ENCODE measurements at places on chromosomes 5 and 9.

- peaks cover 4% of the 10 kb centered on the region for H3K4me1 ChIP-seq
- H3K27ac ChIP-seq, result no peak overlapping the region
- DNase-seq, result no peak
- H3K27me3 ChIP-seq, result peaks cover 8% of the 10 kb centered on the region
- H3K36me3 ChIP-seq, result no peaks in the 10 kb centered on the region
Measured at GRCh38 chr9:86983249-86983619, 35.9 kb upstream of the GAS1 start.

DNA sequence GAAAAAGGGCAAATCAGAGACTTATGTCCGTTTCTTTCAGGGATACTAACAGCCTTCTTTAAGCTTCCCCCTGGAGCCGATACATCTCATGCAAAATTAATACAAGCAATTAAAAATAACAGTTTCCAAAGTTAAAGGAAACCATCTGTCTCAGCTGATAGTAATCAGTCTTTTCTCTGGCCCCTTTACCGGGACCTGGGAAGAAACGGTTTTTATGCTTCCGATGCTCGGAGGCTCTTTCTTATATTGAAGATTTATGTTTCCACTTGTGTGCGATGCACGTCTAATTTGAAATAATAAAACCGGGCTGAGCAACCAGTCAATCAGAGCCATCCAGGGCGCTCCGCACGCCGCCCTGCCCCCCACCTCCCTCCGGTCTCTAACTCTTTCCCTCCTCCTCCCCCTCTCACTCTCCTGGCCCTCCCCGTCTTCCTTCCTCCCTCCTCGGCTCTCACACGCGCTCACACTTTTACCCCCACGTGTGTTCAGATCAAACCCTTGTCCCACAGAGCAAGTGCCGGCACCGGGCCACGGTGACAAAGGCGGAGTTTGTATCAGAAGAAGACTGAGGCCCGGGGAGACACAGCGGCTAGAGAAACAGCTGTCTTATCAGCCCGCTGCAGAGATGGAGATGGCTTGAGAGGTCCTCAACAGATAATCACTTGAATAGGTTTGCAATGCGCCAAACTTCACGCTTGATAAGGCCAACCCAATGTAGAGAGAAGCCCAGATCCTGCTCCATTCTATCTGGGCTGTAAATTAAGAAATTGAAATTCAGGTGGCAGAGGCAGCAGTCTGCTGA is 5.1 kb upstream of the ELAVL2 start:
- H3K4me1 ChIP-seq, result peaks cover 5% of the 10 kb centered on the region
- H3K27me3 ChIP-seq, result peaks cover 54% of the 10 kb centered on the region
- H3K4me3 ChIP-seq, result no peak overlapping the region
- no peaks in the 10 kb centered on the region for H3K36me3 ChIP-seq

DNA sequence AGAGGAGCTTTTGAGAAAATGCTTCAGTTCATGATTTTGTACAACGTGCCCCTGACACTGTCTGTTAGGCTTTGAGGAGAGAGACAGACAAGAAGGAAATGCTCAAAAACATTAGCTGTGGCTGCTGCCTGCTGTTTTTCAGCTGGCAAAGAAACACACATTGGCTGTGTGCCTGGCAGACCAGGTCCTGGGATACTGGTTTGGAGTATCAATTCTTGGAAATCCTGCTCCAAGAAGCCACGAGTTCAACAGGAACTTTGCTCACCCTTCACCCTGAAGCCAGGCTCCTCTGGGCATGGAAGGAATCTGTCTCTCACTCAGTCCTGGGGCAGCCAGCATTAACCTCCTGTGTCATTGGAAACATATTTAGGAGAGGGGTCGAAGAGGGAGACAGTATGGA is 245.5 kb downstream of the AUH start:
- H3K36me3 ChIP-seq, result no peaks in the 10 kb centered on the region
- H3K27ac ChIP-seq, result no peak overlapping the region
- no peaks in the 10 kb centered on the region for H3K27me3 ChIP-seq
- no peak for DNase-seq

GRCh38 chr5:143105216-143105905 is 298.1 kb downstream of the NR3C1 start:
- no peaks in the 10 kb centered on the region for H3K27me3 ChIP-seq
- no peak overlapping the region for H3K27ac ChIP-seq
- no peaks in the 10 kb centered on the region for H3K36me3 ChIP-seq
- H3K4me1 ChIP-seq, result peaks cover 29% of the 10 kb centered on the region
- DNase-seq, result no peak
- no peak overlapping the region for H3K4me3 ChIP-seq
